BE2C (cell line): ENCODE measurements at places on chromosomes 1 and 21.

GRCh38 chr1:5191470-5191869, 537.1 kb downstream of the AJAP1 start:
- no peak for DNase-seq

GRCh38 chr21:44930543-44930981, 9.3 kb upstream of the SLX9 start:
- DNase-seq: no peak

DNA sequence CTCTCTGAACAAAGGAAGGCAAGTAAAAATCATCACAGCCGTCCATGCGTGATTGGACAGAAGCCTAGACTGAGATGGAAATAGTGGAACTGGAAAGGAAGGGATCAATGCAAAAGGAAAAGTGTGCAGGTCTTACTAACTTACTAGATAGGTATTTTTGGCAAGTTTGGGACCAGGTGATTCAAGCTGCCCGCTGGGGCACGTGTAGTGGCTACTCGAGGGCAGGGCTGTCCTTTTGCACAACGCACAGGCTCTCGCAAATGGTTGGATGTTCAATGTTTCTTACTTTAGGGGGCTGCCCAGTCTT, 566 bp upstream of the ALG6 start:
- DNase-seq: no peak

- DNase-seq: peak; percentile 74
These were observed 72.5 kb downstream of the KCNT2 start for GRCh38 chr1:196535727-196536126.

DNA sequence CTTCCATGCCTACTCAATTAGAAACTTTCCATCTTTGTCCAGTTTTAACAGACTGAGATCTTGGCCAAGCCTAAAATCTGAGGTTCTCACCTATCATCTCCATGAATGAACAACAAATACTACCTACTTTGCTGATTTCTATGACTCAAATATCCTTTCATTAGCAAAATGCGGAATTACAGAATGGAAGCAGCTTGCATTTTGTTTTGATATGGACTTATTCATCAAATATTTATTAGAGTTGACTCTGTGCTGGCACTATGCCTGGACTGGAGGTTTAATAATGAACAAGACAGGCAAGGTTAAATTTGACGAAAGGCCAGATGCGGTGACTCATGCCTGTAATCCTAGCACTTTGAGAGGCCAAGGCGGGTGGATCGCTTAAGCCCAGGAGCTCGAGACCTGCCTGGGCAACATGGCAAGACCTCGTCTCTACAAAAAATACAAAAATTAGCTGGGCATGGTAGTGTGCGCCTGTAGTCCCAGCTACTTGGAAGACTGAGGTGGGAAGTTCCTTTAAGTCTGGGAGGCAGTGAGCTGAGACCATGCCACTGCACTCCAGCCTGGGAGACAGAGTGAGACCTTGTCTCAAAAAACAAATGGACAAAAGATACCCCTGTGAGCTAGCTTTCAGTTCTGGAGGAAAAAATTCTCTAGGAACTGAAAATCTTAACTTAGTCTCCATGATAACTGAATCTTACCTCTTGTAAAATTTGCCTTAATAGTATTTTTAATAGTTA, 29.4 kb upstream of the SOD1 start:
- DNase-seq: peak; percentile 61

DNA sequence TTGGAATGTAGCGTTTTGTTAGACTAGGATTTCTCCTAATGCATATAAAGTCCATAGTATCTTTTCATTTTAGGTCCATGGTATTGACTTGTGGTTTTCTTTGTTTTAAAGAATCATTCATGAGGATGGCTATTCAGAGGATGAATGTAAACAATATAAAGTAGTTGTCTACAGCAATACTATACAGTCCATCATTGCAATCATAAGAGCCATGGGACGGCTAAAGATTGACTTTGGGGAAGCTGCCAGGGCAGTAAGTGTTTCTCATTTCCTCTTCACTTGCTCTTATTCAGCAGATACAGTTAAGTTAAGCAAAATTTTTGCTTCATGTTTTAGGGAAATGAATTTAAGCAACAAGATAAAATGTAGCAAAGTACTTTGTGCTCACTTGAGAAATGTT, 25.4 kb downstream of the GNAI3 start:
- DNase-seq: no peak

DNA sequence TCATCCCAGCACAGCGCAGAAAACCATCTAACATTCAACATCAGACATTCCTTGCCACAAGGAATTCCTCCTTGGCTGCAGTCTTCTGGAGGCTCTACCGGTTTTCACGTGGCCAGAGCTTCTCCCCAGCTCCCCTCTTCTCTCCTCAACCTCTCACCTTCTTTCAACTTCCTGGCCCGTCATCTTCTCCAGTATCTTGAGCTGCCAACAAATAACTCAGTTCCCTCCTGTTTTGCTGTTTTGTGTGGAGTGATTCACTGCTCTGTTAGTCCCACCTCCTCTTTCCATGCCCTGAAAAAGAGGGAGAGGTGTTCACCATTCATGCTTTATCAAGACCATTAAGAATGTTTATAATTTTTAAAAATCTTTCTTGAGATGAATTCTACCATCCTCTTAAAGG, 32.6 kb downstream of the PIGM start:
- DNase-seq: no peak
